Stimulated activated CD8-positive, alpha-beta memory T cell treated with anti-CD3 and anti-CD28 coated beads, Interleukin-7, amount 100 ng/mL, for 24 hours (primary cell): ENCODE measurements at places on chromosomes 16 and 17.

DNA sequence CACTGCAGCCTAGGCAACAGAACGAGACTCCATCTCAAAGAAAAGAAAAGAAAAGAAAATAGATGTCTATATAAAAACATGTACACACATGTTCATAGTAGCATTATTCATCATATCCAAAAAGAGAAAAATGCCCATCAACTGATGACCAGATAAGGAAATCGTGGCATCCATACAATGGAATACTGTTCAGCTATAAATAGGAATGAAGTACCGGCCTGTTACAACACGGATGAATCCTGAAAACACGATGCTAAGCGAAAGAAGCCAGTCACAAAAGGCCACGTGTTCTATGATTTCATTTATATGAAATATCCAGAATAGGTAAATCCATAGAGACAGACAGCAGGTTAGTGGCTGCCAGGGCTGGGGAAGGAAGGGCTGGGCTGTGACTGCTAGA, 65.8 kb downstream of the TBC1D16 start:
- DNase-seq = no peak

DNA sequence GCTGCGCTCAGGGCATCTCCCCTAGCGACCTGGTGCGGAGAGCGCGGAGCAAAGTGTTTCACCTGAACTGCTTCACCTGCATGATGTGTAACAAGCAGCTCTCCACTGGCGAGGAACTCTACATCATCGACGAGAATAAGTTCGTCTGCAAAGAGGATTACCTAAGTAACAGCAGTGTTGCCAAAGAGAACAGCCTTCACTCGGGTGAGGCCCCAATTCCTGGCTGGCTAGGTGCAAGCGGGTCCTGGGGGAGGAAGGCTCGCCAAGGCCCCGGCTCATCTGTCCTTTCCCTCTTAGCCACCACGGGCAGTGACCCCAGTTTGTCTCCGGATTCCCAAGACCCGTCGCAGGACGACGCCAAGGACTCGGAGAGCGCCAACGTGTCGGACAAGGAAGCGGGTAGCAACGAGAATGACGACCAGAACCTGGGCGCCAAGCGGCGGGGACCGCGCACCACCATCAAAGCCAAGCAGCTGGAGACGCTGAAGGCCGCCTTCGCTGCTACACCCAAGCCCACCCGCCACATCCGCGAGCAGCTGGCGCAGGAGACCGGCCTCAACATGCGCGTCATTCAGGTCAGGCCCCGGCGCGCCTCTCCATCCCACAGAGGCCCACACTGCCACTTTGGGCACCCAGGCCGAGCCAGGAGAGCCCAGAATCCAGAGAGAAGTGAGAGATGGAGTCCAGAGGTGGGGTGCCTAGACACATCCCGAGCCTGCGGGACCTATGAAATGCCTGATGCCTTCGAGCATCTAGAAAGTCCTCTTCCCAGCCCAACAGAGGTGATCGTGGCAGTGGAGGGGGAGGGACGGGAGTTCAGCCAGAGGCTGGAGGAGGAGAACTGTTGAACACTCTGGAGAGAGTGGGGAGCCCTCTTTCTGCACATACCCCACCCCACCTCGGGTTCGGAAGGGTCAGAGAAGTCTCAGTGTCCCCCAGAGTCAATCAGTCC, 3.3 kb downstream of the LHX1 start:
- no peak for DNase-seq

DNA sequence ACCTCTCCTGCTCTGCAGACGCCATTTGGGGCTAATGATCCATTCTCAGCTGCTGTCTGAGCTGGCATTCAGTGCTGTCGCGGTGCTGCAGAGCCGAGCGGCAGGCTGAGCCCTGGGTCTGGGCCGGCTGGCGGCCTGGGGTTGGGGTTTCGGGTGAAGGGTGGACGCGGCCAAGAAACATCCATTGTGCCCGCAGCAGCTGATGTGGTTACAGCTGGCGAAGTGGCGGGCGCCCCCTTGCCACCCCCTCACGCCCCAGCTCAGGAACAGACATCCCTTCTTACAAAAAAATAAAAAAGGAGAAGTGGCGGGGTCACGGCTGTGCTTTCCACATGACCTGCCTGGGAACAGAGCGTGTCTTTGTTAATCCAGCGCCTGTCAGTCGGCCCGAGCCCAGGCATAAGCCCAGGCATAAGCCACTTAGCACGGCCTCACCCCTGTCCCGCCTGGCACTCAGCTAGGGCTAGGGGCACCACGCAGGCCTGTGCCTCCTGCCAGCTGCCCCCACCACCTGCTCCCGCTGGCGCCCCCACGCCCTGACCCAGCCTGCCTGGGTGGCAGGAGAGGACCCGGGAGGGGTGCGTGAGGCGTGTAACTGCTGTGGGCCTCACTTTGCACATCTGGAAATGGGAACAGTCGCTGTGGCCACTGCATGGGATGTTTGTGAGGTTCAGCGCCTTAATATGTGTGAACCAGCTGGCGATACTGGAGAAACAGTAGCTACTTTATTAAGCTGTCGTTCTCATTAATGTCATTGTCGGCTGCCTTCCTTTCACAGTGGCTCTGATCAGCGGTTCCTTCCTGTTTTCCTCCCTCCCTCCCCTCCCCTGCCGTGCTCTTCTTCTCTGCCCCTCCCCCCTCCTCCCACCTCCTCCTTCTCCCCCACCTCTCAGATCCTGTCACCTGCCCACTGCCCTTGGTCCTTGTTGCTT, 197.7 kb upstream of the CIBAR2 start:
- no peak for DNase-seq

GRCh38 chr16:68894714-68895113, 51.4 kb downstream of the TANGO6 start:
- no peak for DNase-seq

DNA sequence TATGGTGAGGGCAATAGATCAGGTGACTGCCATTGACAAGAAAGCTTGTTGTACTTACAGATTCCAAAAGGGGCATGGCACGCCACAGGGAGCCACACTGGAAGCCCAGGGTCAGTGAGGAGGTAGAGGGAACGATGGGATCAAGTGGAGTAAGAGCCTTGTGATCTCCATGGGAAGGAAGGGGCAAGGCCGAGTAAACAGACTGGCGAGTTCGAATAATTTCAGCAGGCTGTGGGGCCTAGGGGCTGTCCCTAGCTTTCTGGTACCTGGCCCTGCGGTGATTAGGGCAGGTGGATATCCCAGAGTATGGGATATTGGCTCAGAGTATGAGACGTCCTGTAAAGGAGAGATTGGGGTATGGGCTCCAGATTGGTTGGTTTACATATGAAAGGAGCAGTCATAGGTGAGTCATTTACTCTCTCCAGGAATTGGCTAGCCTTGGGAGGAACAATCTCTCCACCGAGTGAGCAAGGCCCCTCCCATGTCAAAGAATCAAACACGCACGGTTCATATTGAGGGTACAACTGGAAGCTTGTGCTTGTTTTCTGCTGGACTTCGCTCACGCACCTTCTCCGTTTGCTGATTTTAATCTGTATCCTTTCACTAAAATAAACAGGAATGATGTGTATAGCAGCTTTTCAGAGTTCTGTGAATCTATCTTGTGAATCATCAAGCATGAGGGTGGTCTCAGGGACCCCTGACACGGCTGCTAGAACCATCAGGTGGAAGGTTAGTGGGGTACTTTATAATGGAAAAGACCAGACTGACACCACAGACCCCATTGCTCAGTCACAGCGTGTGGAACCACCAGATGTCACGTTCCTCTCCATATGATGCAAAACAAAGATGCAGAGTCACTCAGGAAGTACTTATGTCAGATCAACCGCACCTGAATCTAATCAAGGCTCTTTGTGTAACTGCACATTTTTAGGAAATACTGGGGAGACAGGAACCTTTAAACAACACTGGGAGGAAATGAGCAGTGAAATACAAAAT, 27.9 kb downstream of the GABARAPL2 start:
- no peak for DNase-seq

DNA sequence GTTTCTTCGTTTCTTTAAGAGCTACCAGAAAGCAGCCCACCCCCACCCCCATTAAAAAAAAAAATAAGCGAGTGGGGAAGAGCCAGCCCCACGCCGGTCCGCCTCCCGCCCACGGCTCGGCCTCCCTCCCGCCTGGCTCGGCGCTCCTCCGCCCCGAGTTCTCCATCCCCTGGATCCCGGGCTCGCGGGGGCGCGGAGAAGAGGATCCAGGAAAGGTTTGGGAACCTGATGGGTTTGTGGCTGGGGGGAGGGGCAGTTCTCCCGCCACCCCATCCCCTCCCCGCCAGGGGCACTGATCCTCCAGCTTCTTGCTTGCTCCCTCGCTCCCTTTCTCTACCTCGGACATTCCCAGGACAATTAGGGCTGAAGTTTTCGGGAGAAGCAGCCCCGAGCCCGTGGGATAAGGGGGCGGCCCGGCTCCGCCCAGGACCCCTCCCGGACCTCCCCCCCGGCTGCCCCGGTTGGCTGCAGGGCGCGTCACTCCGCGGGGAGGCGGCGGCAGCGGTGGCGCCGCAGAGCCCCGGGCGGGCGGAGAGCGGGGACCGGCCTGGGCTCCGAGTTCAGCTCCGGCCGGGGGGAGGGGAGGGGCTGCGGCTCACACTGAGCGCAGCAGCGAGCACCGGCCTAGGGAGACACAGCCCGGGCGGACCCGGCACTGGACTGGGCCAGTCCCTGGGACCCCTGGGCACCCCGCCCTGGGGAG, 1.0 kb upstream of the SALL1 start:
- DNase-seq = no peak

GRCh38 chr16:87535855-87536794, 43.3 kb upstream of the ZCCHC14 start:
- no peak for DNase-seq

- DNase-seq = no peak
Measured at GRCh38 chr16:58510776-58511628, 4.3 kb upstream of the SETD6 start.

GRCh38 chr16:78277321-78278055, 178.0 kb downstream of the WWOX start:
- no peak for DNase-seq

DNA sequence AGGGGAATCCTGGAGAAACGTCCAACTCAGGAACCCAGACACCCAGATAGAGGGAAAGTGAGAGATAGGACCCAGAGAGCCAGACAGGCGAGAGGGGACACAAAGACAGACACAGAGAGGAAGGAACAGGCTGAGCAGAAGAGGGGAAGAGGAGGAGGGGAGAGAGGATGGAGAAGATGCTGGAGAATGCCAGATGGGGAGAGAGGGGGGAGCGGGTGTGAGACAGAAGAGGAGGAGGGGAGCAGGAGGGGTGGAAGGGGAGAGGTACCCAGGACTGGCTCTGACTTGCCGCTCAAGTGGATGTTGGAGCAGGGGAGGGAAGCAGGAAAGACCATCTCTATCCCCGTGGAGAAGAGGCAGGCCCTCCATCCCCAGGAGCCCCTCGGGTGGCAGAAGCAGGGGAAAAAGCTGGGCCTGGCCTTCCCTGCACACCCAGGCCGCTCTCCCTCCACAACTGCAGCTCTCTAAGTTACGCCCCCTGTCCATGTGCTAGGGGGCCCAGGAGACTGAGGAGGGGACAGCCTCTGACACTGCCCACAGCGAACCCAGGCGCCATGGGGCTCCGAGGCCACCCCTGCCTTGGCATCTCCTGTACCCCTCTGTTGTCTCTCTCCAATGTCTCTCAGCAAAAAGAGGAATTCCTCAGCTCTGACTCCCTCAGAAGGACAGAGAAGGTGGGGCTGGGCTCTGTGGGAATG, 4.8 kb downstream of the PPP1R9B start:
- no peak for DNase-seq

DNA sequence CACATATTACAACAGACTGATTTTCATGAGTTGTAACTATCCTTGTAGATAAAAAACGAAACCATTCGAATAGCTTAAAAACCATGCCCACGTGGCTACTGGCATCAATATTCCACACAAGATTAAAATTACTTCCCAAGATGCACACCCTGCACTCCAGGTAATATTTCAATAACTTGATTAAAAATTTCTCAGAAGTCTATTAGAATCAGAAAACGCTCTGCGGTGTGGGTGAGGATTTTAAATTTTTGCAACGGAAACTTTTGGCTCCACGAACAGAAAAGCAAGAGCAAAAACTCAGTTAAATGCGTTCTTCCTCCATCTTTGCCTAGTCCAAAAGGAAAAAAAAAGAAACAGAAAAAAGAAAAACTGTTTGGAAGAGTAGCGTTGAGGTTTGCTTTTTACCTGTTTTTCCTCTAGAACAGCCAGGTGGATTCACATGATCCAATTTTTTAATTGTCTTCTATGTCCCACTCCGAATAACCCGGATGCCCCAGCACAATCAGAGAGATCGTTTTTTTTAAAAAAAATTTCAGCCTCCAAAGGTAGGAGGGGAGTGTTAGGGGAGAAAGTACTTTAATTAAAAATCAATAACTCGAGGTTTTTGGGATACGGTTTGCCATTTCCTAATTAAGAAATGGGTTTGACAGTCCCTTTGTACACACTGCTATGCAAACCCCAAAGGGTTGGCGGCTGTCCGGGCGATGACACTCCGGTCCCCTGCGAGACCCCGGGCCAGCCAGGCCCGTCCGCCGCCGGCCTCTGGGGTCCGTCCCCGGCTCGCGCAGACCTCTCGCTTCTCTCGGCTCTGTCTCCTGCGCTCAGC, 708 bp upstream of the NFAT5 start:
- no peak for DNase-seq

- DNase-seq = no peak
Measured at GRCh38 chr17:45333702-45334092, 16.9 kb upstream of the MAP3K14 start.

GRCh38 chr17:35981246-35981645, at the start of gene CCL16:
TSS of gene CCL16 (minus strand) at chr17:35981497. CDS start at chr17:35981420, 77 bp downstream.
- no peak for DNase-seq

DNA sequence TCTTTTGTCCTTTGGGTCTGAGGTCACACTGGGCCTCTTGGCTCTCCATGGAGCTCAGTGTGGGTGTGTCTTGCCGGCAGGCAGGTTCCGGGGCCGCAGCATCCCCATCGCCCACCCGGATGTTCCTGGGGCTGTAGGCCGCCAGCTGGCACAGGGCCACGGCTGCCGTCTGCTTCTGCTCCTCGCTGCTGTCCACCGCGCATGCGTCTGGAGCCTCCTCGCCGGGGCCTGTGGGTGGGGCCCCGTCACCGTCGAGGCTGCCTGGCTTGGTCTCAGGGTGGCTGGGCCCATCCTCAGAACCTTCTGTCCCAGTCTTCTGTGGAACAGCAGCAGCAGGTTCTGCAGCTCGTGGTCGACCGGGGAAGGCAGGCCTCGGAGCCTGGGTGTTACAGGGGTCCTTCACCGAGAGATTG, 9.6 kb downstream of the ZNF750 start:
- DNase-seq = no peak

DNA sequence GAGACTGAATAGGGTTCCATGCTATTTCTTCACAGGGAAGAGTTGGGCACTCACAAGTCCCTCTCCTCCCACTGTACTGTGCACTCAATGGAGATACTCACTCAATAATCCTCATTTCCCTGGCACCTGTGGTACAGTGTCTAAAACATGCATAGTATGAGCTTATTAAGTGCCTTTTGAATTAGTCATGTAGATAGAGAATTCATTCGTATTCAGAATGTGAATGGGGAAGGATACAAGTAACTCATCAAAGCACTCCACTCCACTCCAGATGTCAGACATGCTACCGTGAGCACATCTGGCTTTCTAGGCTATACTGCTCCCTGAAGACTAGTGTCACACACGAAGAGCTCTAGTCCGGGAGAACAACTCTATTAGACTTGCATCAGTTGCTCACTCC, 6.3 kb downstream of the C17orf75 start:
- no peak for DNase-seq

- no peak for DNase-seq
Measured at GRCh38 chr17:16418685-16419068, 3.3 kb downstream of the TRPV2 start.

- DNase-seq = no peak
Measured at GRCh38 chr16:71853413-71853812, 7.6 kb downstream of the ATXN1L start.

- DNase-seq = no peak
Measured at GRCh38 chr17:50863221-50863843, 2.8 kb downstream of the TOB1 start.
